ENCODE measurements at places on chromosomes 3 and 15.
A peak's percentile ranks its signal among the peaks of the same experiment; 100 is the strongest.

DNA sequence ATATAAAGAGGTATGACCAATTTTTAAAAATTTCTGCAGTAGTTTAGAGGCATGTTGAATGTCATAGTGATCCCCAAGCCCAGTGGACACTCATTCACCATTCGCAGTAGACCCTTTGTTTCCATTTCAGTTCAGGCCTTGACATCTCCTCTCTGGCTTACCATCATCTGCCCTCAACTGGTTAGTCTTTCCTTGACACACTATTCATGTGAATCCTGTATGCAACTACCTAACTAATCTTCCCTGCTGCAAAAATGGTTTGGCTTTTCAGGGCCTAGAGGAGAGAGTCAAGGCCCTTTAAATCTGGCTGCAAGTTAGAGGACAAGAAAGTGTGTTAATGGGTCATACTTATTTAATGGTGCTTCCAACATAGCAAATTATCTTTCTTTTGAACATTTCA, 10.9 kb downstream of the APH1B start:
- no peak for DNase-seq

DNA sequence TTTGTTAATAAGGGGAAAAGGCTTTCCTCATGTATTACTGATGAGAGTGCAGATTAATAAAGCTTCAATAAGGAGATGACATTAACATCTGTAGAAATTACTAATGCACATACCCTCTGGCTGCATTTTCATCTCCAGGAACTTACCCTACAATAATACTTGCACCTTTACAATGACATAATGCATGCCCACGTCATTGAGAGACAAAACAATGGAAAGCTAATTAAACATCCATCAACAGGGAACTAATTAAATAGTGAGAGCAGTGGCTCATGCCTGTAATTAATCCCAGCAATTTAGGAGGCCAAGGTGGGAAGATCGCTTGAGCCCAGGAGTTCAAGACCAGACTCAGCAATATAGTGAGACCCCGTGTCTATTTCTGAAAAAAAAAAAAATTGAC, 32.8 kb upstream of the DET1 start:
- no peak for DNase-seq

GRCh38 chr3:98532275-98532637, 478 bp downstream of the GPR15 start:
- DNase-seq: no peak

DNA sequence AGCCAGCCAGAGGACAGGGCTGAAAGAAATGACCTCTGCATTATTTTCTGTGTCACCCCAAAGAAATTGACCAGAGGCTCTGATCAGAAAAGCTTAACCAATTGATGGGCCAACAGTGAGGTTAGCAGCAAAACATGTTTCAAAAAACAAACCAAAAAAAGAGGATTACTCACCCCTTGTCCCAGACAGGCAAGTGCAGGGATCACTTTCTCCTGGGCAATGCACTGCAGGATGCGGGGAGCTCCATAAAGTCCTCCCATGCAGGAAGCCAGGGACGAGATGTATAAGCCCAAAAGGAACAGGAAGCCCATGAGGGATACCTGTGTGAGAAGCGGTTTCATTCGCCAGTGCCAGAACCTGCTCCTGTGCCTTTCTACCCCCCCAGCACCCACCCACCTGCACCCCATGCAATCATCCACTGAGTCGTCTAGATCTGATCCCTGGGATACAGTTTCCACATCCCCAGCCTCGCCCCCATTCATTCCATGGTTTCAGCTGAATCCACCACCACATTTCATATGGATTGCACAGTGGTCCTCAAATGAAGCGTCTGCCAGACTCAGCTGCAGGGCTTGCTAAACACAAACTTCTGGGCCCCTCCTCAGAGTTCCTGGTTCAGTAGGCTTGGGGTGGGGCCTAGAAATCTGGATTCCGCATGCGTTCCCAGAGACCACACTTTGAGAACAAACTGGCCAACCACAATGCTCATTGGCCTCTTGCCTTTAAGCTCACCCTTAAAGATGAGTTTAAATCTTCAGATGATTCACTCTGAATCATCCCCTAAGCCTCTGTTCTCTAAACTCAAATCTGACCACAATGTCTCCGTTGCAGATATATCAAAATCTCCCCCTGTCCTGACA, 54.4 kb upstream of the HEG1 start:
- no peak for DNase-seq

DNA sequence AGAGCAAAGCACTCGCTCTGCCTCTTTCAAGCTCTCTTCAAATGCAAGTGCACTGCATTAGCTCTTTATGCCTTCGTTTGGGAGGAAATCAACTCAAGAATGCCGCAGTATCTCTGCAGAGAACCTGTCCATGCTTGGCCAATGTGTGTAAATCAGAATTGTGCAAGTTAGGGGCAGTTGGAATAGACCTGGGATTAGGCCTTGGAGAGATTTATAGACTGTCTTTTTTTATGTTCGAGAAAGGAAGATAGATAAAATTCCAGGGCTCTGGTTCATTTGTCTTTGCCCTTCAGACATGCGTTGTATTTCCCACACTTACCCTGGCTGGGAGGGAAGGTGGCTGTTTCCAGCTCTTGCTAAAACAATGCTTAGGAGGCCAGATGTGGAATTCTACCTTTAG, 163.7 kb downstream of the MOBP start:
- DNase-seq: no peak

GRCh38 chr3:187740421-187741399, 4.6 kb downstream of the BCL6 start:
- peak; percentile 76 for DNase-seq

- DNase-seq: no peak
Measured at GRCh38 chr3:162094301-162094700, 597.7 kb downstream of the OTOL1 start.

GRCh38 chr15:76931397-76932134, at the start of gene RCN2:
Gene RCN2, plus strand, starts transcription at chr15:76931749. Its CDS starts 93 bp downstream, at chr15:76931842.
- DNase-seq: peak; percentile 96

GRCh38 chr3:150097588-150097890, 126.8 kb upstream of the PFN2 start:
- no peak for DNase-seq

DNA sequence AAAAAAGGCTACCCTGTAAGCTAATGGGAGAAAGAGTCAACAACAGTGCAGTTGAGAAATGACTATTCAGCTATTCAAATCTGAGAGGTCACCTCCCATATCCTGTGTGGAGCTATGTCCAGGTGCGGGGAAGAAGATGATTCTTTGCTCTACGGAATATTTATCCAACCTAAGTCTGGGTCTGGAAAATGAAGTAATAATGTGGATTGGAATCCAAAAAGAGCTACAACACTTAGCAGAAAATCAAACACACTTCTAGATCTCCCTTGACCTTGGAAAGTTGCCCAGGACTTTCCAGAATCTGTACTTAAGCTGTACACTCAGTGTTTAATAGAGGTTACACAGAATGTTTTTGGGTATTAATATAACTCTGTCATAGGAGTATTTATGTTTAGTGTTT, 251.9 kb downstream of the NAALADL2 start:
- DNase-seq: no peak

GRCh38 chr3:185477316-185477715, 21.5 kb downstream of the TMEM41A start:
- no peak for DNase-seq

DNA sequence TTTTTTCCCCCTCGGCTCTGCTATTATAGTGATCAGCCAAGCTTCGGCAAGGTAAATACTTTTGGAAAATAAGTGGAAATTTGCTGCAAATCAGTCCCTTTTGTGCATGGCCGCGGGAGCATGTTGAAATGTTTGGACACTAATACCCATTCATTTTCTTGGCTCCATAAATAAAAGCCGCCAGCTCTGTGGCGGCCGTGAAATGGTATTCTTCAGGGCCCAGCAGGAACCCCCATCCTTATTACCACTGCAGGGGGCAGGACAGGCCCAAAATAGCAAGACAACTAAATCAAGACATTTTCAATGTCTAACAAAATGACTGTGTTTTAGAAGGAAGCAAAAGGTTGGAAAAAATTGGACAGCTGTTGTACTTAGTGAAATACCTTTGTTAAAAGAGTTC, 362.3 kb downstream of the NR2F2 start:
- DNase-seq: no peak

DNA sequence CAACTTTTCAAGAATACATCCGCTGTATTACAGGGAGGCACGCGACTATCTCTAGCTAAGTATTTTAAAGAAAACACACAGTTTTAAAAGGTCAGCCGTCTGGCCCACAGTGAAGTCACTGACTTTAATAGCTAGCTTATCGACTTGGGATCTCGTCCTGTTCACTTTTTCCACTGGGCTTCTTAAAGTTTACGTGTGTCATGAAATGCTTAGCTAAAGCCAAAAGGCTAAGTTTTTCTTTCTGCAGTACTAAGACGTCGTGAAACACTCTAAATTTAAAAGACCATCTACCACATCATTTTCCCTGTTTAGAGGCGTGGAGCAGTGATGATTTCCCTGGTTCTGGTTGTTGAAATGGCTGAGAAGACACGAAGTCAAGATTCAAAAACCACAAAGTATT, 27.1 kb downstream of the LRIG1 start:
- no peak for DNase-seq

DNA sequence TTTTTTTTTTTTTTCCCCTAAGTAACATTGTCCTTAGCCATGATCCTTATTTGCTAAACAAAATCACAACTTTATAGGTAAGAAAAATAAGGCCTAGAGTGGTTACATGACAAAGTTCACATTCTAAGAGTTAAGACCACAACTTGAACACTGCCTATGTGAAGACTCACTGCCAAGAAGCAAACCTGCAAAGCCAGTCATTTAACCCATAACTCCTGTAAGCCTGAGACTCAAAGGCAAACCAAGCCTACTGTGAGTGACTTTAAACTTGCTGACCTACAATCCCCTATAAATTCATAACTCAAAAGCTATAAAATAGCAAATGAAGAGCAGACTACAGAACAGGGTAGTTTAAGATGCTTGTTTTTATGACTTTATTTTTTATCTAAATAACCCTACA, 12.9 kb upstream of the ANKRD28 start:
- DNase-seq: no peak

DNA sequence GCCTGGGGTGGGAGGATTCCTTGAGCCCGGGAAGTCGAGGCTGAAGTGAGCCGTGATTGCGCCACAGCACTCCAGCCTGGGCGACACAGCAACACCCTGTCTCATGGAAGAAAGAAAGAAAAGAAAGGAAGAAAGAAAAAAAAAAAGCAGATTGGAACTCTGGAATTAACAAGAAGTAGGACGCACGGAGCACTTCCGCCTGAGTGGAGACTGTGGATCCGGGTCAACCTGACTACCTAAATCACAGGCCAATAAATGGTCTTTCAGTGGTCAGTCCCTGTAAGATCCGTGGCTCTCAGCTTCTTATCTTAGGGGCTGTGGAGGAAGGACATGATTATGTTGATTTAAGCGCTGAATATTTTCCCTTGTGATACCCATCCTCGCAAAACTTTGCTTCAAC, 2.4 kb upstream of the PPARG start:
- DNase-seq: no peak

- no peak for DNase-seq
Measured at GRCh38 chr15:66404532-66404931, 17.8 kb downstream of the MAP2K1 start.

DNA sequence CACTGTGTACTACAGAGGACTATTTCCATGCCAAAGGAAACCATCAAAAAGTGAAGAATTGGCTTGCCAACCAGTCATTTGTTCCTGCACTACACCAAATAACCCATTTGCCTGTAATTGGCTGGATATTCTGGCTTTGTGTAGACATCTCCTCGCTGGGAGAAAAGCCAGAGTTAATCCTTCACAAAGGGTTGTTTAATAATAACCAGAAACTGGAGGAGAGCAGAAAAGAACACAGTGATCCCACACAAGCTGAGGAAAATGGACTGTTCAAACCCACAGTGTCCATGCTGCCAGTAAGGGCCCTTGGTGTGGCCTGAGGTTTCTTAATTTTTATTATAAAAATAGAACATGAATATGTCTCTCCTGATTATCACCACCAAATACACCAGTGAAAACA, 294.0 kb downstream of the RORA start:
- peak; percentile 79 for DNase-seq
